RPMI7951 (cell line): ENCODE measurements at places on chromosomes 12 and 14. TPM values are rescaled to one million over a fixed set of nuclear protein-coding genes. Genes with fewer than 3 reads are reported as not detected.

DNA sequence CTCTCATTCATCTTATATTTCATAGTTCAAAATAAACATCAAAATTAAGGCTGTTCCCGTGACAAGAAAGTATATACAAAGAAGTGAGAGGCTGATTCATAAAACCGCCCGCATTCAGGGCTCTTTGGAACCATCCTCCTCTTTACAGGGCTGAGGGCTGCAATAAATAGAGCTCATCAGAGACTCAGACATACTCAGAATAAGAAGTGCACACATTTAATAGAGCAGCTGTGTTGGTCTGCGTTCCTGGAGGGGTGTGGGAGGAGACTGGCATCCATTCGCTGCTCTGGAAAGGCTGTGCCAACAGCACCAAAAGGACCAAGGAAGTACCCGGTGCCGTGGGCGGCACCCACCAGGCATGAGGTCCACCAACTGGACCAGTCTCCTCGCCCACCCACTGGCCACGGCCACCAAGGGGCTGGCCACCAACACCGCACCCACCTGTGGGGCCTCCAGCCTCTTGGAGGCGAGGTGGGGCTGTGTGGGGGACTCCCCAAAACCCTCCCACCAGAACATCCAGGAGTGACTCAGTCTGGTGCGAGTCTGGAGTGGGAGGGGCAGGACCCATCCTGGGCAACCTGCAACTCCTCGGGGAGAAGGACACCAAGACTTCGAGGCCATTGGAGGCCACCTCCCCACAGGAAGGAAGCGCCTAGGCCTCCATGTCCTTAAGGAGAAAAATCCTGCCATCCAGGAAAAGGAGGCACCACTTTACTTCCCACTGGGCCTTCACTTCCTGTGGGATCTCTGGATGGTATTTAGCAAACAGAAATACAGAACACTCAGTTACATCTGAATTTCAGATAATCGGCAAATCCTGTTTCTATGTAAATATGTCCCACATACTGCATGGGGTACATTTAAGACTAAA, 32.7 kb downstream of the VCPKMT start:
- DNase-seq: no peak

- peak; percentile 34 for DNase-seq
Observed at GRCh38 chr14:65958664-65959562, 527.3 kb upstream of the CCDC196 start.

GRCh38 chr12:115485967-115486366, 791.5 kb downstream of the MED13L start:
- DNase-seq: no peak

- no peak for DNase-seq
Observed at GRCh38 chr12:91273560-91273959, 90.9 kb upstream of the DCN start.

CYP27B1 gene
- 1.1 and 1.2 TPM in 2 replicates for total RNA-seq
